ENCODE measurements at places on chromosomes 4 and X. TPM values are rescaled to one million over a fixed set of nuclear protein-coding genes. Genes with fewer than 3 reads are reported as not detected.
A peak's percentile ranks its signal among the peaks of the same experiment; 100 is the strongest.

DNA sequence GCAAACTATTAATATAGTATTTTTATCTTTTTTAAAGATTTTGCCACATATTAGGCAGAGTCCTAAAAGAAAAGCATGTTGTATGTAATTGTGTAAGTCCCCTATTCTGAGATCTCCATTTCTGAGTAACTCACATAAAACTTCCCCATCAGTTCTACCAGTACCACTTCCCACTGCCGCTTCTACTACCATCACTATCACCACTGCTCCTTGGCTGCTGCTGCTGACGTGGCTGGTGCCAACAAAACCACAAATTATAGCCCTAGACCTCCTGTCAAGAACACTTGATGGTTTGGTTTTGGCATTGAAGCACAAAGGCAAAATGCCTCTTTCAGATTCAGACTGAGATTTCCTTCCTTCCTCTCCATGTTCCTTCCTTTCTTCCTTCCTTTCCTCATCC is 106.4 kb downstream of the MMRN1 start:
- no peaks in the 10 kb centered on the region for H3K36me3 ChIP-seq
- H3K27me3 ChIP-seq = no peaks in the 10 kb centered on the region
- no peak for DNase-seq
- peaks cover 5% of the 10 kb centered on the region for H3K4me1 ChIP-seq
- no peak overlapping the region for H3K4me3 ChIP-seq

DNA sequence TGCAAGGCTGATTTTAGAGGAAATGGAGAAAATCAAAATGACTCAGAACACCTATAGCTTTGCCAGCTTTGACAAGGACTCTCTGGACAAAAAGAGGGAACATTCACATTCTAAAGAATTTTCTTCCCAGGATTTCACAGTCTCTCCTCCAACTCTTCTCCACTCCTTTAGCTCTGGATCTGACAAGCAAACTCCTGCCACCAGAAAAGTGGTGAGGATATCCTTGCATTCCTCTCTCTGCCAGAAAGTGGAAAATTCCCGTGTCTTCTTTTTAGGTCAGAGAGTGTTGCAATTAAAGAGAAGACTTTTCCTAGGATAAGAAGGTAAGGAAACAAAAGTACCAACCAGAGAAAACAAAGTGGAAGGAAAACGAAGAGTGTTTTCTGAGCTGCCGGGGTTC is 16.1 kb upstream of the PDGFRA start:
- H3K4me1 ChIP-seq = peaks cover 14% of the 10 kb centered on the region
- no peak overlapping the region for H3K4me3 ChIP-seq
- no peak for DNase-seq
- no peaks in the 10 kb centered on the region for H3K27me3 ChIP-seq
- no peak overlapping the region for H3K27ac ChIP-seq

DNA sequence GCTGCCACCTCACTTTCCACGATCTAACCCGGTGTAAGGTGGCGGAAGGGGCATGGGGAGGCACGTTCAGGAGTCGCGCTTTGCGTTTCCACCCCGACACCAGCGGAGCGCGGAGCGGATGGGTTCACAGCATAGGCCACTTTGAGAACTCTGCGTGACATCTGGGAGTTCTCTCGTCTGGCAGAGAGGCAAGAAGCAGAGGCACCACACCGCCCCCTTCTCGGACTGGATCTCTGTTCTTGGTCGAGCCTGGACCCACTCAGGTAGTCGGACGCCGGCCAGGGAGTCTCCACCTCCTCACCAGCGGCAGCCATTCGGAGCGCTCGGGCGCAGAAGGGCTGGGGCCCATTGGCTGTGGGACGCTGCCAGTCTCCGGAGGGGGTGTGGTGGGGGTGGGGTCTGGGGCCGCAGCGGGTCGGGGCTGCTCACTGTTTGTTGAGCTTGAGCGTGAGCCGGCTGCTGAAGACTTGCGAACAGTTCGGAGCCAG is at the start of gene DACH2:
Gene DACH2, plus strand, starts transcription at position 428 of the 488 bp plus-strand sequence.
- peaks cover 6% of the 10 kb centered on the region for H3K36me3 ChIP-seq
- no peak for DNase-seq
- H3K27ac ChIP-seq = no peak within 1 kb of the TSS
- no peak within 1 kb of the TSS for H3K4me3 ChIP-seq
- no peaks in the 10 kb centered on the region for H3K4me1 ChIP-seq

DNA sequence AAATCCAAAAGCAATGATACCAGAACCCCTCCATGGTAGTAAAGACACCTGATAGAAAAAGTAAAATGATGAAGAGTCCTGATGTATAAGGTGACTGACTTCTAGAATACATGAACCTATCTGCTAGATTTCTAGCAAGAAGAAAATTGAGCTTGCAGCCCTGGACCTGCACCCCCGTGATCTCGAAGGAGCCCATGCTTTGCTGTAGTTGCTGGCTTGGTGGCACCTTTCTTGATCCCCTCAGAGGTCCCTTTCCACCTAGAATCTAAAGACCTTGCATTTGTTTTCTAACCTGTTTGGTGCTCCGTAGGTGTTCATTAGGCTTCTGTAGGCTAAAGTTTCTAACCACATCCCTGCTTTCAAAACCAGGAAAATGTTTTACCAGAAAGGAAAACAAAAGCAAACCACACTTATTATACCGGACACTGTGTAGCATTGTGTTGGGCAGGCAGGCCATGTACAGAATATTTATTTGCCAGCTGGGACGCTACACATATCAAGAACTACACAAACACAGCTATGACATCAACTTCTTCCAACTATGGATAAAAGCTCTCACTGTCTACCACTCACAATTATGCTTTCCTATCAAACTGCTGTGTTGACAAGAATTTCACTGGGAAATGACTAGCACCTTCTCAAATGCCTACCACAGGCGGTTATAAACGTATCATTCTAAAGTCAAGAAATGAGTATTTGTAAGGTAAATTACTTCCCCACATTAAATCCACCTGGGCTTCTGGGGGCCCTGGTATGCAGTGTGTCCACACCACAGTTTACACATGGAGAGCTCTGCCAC is 316.2 kb downstream of the UNC5C start:
- no peak overlapping the region for H3K27ac ChIP-seq
- H3K4me1 ChIP-seq = no peaks in the 10 kb centered on the region
- H3K27me3 ChIP-seq = no peaks in the 10 kb centered on the region
- DNase-seq = no peak

GRCh38 chr4:26238778-26239679 is 81.8 kb upstream of the RBPJ start:
- no peaks in the 10 kb centered on the region for H3K27me3 ChIP-seq

DNA sequence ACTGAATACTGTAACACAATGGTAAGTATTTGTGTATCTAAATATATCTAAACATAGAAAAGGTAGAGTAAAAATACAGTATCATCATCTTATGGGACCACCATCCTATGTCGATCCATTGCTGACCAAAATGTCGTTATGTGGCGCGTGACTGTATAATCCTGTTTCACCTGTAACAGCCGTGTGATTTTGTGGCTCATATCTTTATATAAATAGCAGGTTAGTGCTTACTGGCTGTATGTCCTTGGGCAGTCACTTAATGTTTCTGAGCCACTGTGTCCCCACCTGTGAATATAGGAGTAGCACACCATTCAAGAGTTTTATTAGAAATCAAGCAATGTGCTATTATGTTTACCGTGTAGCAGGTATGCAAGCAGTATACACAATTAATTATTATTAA is 226.2 kb upstream of the FAT1 start:
- H3K27ac ChIP-seq = no peak overlapping the region
- no peak overlapping the region for H3K4me3 ChIP-seq
- DNase-seq = no peak

DNA sequence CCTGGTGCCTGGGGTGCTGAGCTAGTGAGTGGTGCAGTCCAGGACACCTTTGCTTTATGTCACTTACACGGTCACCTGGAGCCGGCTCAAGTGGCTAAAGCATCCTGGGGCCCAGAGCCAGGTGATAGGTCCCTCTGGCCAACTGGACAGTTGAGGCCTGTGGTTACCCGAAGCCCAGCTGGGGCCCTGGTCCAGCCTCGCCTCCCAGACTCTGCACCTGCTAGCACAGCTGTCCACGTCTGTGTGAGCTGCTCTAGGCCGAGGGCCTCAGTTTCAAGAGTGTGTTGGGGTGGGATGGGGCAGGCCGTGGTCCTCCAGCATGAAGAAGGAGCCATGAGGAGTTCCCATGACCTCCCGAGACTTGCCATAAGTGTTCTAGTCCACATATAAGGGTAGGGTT is 7.7 kb upstream of the ADD1 start:
- H3K4me3 ChIP-seq = no peak overlapping the region
- DNase-seq = no peak
- H3K27me3 ChIP-seq = no peaks in the 10 kb centered on the region
- H3K36me3 ChIP-seq = peaks cover 26% of the 10 kb centered on the region
- H3K4me1 ChIP-seq = no peaks in the 10 kb centered on the region

GRCh38 chrX:69431420-69431819 is 72.7 kb upstream of the NALF2 start:
- no peak overlapping the region for H3K27ac ChIP-seq
- H3K4me1 ChIP-seq = no peaks in the 10 kb centered on the region
- DNase-seq = no peak
- peaks cover 56% of the 10 kb centered on the region for H3K27me3 ChIP-seq

- no peak overlapping the region for H3K4me3 ChIP-seq
- peak; percentile 10 for DNase-seq
- H3K27me3 ChIP-seq = no peaks in the 10 kb centered on the region
- H3K4me1 ChIP-seq = no peaks in the 10 kb centered on the region
- peaks cover 6% of the 10 kb centered on the region for H3K36me3 ChIP-seq
- H3K27ac ChIP-seq = no peak overlapping the region
Observed at GRCh38 chr4:112448306-112449132, 67.5 kb downstream of the NEUROG2 start.

DNA sequence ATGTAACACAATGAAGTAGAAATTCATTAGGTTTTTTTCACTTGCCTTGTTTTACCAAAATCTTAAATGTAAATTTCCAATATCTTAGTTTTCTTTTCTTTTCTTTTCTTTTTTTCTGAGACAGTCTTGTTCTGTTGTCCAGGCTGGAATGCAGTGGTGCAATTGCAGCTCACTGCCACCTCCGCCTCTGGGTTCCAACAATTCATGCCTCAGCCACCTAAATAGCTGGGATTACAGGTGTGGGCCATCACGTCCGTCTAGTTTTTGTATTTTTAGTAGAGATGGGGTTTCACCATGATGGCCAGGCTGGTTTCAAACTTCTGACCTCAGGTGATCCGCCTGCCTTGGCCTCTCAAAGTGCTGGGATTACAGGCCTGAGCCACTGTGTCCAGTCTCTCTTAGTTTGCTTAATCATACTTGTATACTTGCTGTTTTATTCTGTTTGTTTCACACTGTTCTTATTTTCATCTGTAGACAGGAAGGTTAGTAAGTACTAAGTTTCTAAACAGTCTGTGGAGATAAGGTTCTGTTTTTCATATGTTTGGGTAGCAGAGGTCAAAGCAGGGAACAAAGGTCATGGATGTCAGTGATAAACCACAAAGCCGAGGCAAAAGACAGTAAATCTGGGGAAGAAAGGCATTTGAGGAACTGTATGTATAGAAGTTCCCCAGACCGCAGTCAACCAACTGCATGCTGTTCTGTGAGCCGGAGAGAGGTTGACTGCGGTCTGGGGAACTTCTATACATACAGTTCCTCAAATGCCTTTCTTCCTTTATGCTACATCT is 129.1 kb downstream of the CBR4 start:
- H3K4me3 ChIP-seq = no peak overlapping the region
- H3K4me1 ChIP-seq = peaks cover 39% of the 10 kb centered on the region
- DNase-seq = no peak
- peak overlapping the region; percentile 61 for H3K27ac ChIP-seq

DNA sequence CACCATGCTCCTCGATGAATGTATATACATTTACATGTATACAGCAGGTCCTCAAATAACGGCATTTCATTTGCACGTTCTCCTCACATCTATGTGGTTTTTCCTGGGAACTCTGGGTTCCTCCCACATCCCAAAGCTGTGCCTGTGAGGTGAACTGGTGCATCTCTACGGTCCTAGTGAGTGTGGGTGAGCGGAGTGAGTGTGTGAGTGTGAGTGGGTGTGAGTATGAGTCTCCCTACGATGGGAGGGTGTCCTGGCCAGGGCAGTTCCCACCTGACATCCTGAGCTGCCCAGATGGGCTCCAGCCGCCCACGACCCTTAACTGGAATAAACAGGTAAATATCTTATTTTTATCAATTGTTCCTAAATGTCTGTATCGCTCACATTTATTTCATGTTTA is 40.0 kb downstream of the ACSL1 start:
- no peak overlapping the region for H3K27ac ChIP-seq
- no peaks in the 10 kb centered on the region for H3K27me3 ChIP-seq
- no peak for DNase-seq
- no peak overlapping the region for H3K4me3 ChIP-seq
- H3K4me1 ChIP-seq = peaks cover 19% of the 10 kb centered on the region
- H3K36me3 ChIP-seq = peaks cover 96% of the 10 kb centered on the region

DNA sequence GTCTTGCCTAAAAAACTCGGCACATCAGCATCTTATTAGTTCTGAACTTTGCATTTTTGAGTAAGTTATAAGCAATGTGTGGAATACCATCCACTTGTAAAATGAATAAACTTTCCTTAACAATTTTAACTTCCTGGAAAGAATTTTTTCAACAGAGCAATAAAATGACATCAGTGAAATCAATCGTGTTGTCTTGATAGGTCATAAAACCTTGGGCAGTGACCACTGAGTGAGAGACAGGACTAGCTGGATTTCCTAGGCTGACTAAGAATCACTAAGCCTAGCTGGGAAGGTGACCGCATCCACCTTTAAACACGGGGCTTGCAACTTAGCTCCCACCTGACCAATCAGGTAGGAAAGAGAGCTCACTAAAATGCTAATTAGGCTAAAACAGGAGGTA is 403.0 kb upstream of the CNKSR2 start:
- no peak overlapping the region for H3K4me3 ChIP-seq
- H3K4me1 ChIP-seq = peaks cover 6% of the 10 kb centered on the region
- no peaks in the 10 kb centered on the region for H3K27me3 ChIP-seq
- no peak for DNase-seq
- H3K27ac ChIP-seq = no peak overlapping the region

DNA sequence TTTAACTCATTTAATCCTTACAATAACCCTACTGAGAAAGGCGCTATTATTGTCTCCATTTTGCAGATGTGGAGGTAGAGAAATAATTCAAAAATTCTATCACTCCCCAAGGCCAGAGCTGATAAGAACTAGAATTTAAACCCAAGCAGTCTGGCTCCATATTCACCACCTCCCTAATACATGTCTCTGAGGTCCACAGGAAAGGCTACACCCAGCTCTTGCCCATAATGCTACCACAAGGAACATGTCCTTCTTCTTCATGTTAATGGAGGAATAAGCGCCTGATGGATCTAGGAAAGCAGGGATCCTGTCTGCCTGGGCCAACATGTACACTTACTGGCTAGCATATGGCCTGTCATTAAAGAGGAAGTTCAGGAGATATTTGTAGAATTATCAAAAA is 16.3 kb downstream of the APBB2 start:
- peaks cover 26% of the 10 kb centered on the region for H3K36me3 ChIP-seq
- H3K27ac ChIP-seq = peak overlapping the region; percentile 49
- no peak for DNase-seq
- no peaks in the 10 kb centered on the region for H3K27me3 ChIP-seq
- H3K4me1 ChIP-seq = peaks cover 51% of the 10 kb centered on the region
- H3K4me3 ChIP-seq = no peak overlapping the region

UGT2B11 gene
- total RNA-seq = not detected

EIF1AX gene
- 209 TPM for total RNA-seq

FGD1 gene
- 15.6 TPM for total RNA-seq

SLITRK4 gene
- total RNA-seq = 0.39 TPM

PLS3 gene
- total RNA-seq = 127 TPM
